ENCODE measurements at places on chromosomes 1 and 21. TPM values are rescaled to one million over a fixed set of nuclear protein-coding genes. Genes with fewer than 3 reads are reported as not detected.

The RAD54L gene
- 9.2 TPM for total RNA-seq

The SH2D1B gene
- total RNA-seq: 0.47 TPM

The FCRL1 gene
- total RNA-seq: 0.61 TPM

The SAMD11 gene
- 0.38 TPM for total RNA-seq

The SCMH1 gene
- total RNA-seq: 17.8 TPM

The TFF2 gene
- not detected for total RNA-seq

The VANGL2 gene
- total RNA-seq: 2.0 TPM

The ANKRD34A gene
- 0.19 TPM for total RNA-seq

The ARHGEF16 gene
- 1.4 TPM for total RNA-seq

The TNFRSF4 gene
- total RNA-seq: 12.7 TPM

The GABRD gene
- 0.14 TPM for total RNA-seq

The FMO2 gene
- total RNA-seq: 0.61 TPM

The LAMC2 gene
- total RNA-seq: 8.2 TPM

The TCP10L gene
- total RNA-seq: 1.0 TPM

The TNNI3K gene
- total RNA-seq: 0.61 TPM

The MYOM3 gene
- total RNA-seq: 1.5 TPM

The NES gene
- 3.7 TPM for total RNA-seq

The MPL gene
- total RNA-seq: 0.05 TPM

The OR2M3 gene
- not detected for total RNA-seq

The EXTL2 gene
- 10.6 TPM for total RNA-seq

The FHAD1 gene
- total RNA-seq: 0.66 TPM

The SLC35F3 gene
- 3.2 TPM for total RNA-seq

The SYNC gene
- total RNA-seq: 0.66 TPM

The S100A7A gene
- total RNA-seq: not detected

The SLC25A33 gene
- total RNA-seq: 4.6 TPM

The CA6 gene
- total RNA-seq: 1.5 TPM

The KCNE2 gene
- 0.14 TPM for total RNA-seq

The HSPA6 gene
- total RNA-seq: 1.1 TPM

The KRTAP13-3 gene
- total RNA-seq: not detected

The PADI4 gene
- 2.8 TPM for total RNA-seq

The SLAMF7 gene
- 6.4 TPM for total RNA-seq

The LRRC7 gene
- total RNA-seq: 0.09 TPM

The TPTE gene
- not detected for total RNA-seq

The FCRL4 gene
- 0.19 TPM for total RNA-seq

The TNFRSF9 gene
- total RNA-seq: 9.0 TPM

The DENND2D gene
- total RNA-seq: 106 TPM

The ZBTB8A gene
- 2.2 TPM for total RNA-seq

The CYP4A11 gene
- total RNA-seq: not detected
